ENCODE measurements at places on chromosomes 5 and 9.

GRCh38 chr9:101652601-101653175, 57.9 kb upstream of the PPP3R2 start:
- DNase-seq, result no peak

- no peak for DNase-seq
These were observed 6.3 kb downstream of the TESK1 start for GRCh38 chr9:35611230-35611797.

DNA sequence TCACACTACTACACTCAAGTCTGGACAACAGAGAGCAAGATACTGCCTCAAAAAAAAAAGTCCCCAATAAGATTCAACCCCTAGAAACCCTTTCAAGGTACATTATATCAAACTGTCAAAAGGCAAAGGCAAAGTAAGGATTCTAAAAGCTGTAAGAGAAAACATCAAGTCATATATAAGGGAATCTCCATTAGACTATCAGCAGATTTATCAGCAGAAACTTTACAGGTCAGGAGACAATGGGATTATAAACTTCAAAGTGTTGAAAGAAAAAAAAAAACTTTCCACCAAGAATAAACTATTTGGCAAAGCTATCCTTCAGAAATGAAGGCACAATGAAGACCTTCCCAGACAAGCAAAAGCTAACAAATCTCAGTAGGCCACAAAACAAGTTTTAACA, 63.5 kb upstream of the DMRT1 start:
- no peak for DNase-seq

GRCh38 chr9:99931155-99931840, 24.8 kb downstream of the STX17 start:
- no peak for DNase-seq

DNA sequence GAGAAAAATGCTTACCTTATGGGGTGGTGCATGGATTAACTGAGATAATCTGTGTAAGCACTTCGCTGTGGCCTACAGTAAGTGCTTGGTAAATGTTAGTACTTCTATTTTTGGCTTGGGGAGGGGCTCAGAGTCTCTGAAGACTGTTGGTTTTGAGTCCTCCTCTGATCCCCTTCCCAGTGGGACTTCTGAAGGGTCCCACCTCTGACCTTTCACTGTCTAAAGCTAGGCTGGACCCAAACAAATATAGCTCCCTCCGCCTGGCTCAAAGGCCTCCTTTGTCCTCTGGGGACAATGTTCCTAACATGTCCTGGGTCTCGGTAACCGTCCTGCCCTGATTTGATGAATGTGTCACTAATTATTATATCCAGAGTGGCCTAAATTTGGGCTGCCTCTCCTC, 34.8 kb downstream of the CAMK2A start:
- no peak for DNase-seq

DNA sequence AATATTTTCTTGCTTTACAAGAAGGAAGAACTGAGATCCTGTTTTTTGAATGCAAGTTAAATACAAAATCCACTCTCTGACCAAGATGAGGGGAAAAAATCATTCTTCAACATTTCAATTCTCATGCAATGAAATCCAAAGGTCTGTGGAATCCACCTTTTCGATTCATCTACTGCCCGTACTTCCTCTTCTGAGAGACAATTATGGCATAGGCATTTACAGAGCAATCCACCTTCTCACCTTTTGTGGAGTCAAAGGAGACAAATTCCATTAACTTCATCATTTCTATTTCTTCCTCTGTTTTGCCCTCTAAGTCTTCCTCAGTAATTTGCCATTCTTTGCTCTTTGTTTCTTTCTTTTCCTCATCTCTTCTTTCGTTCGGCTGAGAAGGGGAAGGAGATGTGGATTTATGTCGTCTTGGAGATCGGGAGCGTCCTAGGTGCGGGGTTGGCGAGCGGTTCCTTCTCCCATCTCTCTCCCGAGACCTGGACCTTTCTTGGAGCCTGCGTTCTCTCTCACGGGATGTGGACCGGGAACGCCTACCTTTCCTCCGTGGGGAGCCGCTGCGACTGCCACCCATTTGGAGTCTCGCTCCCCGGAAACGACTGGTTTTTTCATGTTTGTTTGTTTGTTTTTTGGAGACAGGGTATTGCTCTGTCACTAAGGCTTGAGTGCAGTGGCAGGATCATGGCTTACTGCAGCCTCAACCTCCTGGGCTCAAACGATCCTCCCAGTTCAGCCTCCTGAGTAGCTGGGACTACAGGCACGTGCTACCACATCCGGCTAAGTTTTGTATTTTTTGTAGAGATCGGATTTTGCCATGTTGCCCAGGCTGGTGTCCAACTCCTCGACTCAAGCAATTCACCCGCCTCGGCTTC, 24.3 kb upstream of the AFF4 start:
- DNase-seq, result no peak

Data from T-cell (primary cell).